ENCODE measurements at places on chromosomes 1 and 21.

DNA sequence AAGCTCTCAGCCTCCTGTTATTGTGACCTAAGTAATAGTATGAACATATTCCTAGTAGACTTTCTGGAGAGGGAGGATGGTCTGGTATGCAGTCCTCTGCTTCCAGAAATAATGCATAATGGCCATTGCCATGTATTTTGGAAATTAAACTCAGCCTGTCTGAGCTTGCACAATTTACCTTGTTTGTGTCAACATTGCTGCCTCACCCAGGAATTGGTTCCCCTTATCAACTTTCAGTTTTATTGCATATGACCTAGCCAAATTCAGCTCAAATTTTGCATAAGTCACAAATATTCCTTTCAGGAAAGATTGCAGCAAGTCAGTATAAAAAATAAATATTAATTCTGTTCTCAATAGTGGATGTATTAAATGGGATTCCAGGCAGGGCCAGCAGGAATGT is 101.9 kb upstream of the SLC5A9 start:
- no peak for DNase-seq

GRCh38 chr1:32816676-32817158 is 441 bp downstream of the YARS1 start:
- peak; percentile 46 for DNase-seq

GRCh38 chr1:67339623-67340343 is 32.1 kb downstream of the IL12RB2 start:
- peak; percentile 82 for DNase-seq

- no peak for DNase-seq
Observed at GRCh38 chr1:8133657-8134430, 107.7 kb upstream of the ERRFI1 start.

DNA sequence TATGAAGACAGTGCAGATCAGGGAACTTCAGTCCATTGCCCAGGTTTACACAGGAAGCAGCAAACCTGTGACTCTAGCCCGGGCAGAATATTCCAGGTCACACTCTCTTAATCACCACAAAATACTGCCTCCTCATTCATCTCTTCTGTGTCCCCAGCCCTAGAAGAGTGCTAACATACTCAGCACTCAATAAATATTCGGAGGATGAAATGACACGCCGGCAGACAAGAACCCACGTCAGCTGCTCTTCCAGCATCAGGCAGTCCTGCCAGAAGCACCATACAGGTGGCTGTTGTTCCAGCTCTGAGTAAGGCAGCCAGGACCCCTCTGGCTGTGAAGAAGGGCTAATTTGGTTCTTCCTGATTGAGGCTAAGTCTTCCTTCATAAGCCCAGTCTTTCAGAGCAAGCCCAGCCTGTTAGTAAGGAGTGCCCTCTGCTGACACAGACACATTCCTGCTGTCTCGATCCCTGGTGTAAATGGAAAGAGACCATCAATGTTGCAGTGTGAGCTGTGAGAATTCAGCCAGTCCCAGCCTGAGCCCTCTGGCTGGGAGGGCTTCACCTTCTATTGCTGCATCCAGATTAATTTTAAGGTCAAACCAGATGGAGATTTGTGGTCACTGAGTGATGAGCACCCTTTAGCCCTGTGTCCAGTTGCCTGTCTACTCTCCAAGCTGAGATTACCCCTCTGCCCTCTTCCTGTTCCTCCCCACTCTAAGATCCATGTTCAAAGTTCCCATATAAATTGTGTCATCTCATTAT is 45.0 kb upstream of the KIRREL1 start:
- peak; percentile 46 for DNase-seq

- no peak for DNase-seq
Observed at GRCh38 chr1:117565076-117565556, 40.7 kb upstream of the TENT5C start.

DNA sequence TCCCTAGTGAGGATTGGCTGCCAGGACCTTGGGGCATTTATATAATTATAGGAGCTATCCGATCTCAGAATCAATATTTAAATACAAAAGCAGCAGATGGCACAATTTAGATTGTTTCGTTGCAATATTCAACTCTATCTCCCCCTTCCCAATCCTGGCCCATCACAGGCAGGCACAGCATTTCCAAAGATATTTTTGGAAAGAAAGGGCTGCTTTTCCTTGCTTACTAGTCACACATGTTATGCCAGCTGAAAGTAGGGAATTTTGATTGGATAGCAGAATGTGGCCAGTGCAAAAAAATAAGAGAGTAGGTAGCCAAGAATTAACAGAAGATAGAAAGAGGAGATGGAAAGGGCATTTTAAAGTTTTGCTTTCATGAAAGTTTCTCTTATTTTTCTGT is 37.9 kb downstream of the IL12RB2 start:
- DNase-seq = no peak

- DNase-seq = no peak
Observed at GRCh38 chr1:181318022-181318857, 165.1 kb upstream of the CACNA1E start.

DNA sequence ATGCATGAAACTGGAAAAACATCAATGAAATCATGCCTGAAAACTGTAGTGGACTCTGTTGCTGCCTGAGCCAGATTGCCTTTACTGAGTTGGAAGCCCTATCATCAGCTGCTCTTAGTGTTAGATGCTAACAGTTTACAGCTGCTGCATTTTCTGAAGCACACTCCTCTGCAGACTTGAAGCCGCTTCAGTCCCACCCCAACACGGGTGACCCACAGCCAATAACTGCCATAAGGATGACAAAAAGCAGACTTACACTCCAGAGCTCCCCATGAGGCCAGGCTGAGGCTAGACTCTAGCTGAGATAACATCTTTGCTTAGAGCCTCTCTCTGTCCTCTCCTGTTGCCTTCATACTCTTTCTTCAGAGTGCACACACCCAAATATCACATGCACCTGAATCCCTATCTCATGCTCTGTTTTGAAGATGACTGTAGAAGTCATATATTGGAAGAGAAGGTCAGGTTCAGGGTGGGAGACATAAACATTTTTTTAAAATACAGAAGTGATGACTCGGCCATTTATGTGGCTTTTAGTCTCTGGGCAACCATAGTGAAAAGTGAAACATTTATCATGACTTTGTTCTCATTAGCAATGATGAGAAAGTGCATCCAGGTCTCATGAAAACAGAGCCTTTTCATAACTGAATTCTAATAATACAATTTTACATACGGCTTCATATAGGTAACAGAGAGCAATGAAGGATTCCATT is 161.0 kb downstream of the KCNK2 start:
- no peak for DNase-seq

- no peak for DNase-seq
Observed at GRCh38 chr1:167456524-167456923, 61.8 kb downstream of the CD247 start.

- no peak for DNase-seq
Observed at GRCh38 chr1:202590126-202590525, 120.1 kb downstream of the SYT2 start.

Measured in GM12865 (cell line).